ENCODE measurements at places on chromosomes 5 and 9.

- no peak for DNase-seq
These were observed 94.7 kb upstream of the DMAC1 start for GRCh38 chr9:7894231-7894630.

- no peak for DNase-seq
These were observed 328.9 kb upstream of the MEF2C start for GRCh38 chr5:89211836-89212235.

GRCh38 chr9:4499917-4500316, 9.6 kb downstream of the SLC1A1 start:
- DNase-seq, result no peak

DNA sequence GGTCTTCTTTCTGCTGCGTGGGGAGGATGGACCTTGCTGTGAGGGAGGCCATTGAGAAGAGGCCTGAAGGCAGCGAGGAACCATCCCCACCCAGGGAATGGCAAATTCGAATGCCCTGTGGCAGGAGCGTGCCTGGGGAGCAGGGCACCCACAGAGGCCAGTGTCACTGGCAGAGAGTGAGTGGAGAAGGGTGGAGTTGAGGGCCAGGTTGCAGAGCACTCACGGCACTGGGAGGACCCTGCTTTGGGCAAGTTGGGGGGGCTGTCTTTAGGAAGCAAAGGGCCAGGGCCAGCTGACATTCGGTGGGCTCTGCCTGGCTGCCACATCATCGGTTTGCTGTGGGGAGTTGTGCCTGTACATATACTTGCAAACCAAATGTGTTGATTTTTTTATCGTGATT, 47.2 kb downstream of the SYK start:
- no peak for DNase-seq

- no peak for DNase-seq
These were observed 356.1 kb upstream of the DMAC1 start for GRCh38 chr9:8155706-8156105.
